ENCODE measurements at places on chromosomes 16 and 17.

DNA sequence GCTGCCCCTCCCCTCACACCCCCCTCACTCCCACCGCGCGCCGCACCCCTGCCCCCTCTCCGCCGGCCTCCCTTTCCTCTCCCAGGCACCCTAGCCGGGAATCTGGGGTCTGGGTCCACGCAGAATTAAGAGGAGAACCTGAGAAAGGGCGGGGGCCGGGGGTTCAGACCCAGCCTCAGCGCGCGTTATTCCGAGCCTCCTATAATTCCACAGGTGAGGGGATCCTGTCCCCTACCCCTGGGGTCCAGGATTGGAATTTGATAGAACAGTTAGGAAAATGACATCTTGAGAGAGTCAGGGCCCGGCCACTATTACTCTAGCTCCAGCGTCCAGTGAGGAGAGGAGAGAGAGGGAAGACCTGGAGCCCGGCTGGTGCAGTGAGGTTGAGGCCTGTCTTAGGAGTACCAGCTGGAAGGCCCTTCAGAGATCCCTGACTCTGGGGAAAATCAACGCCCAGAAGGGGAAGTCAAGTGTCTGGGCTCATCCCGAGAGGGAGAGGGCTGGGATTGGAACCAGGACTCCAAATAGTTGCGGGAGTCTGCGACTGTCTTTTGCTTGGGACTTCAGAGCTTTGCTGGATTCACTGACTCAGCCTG is 17.3 kb downstream of the GRB7 start:
- no peak for DNase-seq
- no peaks in the 10 kb centered on the region for H3K36me3 ChIP-seq
- H3K27ac ChIP-seq, result peak overlapping the region; percentile 98
- H3K4me3 ChIP-seq, result peak overlapping the region; percentile 81

DNA sequence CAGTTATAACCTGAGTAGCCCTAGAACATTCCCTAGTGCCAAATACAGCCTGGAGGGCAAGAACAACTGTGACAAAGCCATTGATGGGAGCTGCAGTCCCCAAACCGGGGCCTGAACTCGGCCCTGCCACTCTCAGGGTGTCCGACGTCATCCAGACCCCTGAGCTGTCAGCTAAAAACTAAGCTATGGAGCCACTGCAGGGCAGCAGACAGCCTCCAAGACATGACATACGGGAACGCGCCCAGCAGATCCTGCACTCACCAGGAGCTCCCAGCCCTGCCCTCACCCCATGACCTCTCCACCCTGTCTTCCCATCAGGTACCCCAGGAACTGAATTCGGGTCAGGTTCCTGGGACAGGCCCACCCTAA is 28.4 kb downstream of the KDM8 start:
- DNase-seq, result no peak
- peaks cover 47% of the 10 kb centered on the region for H3K36me3 ChIP-seq
- H3K4me3 ChIP-seq, result no peak overlapping the region
- no peaks in the 10 kb centered on the region for H3K27me3 ChIP-seq
- peaks cover 10% of the 10 kb centered on the region for H3K4me1 ChIP-seq

- DNase-seq, result no peak
- no peak overlapping the region for H3K27ac ChIP-seq
- no peaks in the 10 kb centered on the region for H3K4me1 ChIP-seq
- peaks cover 25% of the 10 kb centered on the region for H3K27me3 ChIP-seq
Measured at GRCh38 chr16:17476414-17477259, 5.9 kb upstream of the XYLT1 start.

GRCh38 chr17:13297183-13297582 is 279.4 kb upstream of the ELAC2 start:
- H3K4me1 ChIP-seq, result no peaks in the 10 kb centered on the region
- DNase-seq, result peak; percentile 45
- no peak overlapping the region for H3K27ac ChIP-seq
- no peaks in the 10 kb centered on the region for H3K36me3 ChIP-seq
- H3K27me3 ChIP-seq, result no peaks in the 10 kb centered on the region

GRCh38 chr17:72536788-72537187 is 416.0 kb downstream of the SOX9 start:
- no peaks in the 10 kb centered on the region for H3K36me3 ChIP-seq
- no peak for DNase-seq
- no peaks in the 10 kb centered on the region for H3K4me1 ChIP-seq

Measured in heart left ventricle (tissue), 16 donors.